Posterior vena cava (tissue), 2 donors: ENCODE measurements at places on chromosomes 11 and 22. TPM values are rescaled to one million over a fixed set of nuclear protein-coding genes. Genes with fewer than 3 reads are reported as not detected.

- no peak for DNase-seq
These were observed 143.7 kb upstream of the SORL1-AS1 start for GRCh38 chr11:121596195-121597155.

DNA sequence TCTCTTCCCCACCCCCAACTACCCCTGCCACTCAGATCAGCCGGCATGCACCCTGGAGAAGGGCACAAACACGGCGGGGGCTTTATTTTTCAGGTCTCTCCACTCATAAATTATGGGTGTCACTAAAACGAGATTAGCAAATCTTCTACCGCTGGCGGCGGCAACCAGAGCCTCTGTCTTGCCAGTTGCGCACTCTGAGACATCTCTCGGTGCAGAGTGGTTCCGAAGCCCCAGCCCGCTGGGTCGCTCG, 125.3 kb upstream of the C11orf58 start:
- DNase-seq: peak; percentile 79

Gene TEX12
- 0.95 TPM for total RNA-seq

DNA sequence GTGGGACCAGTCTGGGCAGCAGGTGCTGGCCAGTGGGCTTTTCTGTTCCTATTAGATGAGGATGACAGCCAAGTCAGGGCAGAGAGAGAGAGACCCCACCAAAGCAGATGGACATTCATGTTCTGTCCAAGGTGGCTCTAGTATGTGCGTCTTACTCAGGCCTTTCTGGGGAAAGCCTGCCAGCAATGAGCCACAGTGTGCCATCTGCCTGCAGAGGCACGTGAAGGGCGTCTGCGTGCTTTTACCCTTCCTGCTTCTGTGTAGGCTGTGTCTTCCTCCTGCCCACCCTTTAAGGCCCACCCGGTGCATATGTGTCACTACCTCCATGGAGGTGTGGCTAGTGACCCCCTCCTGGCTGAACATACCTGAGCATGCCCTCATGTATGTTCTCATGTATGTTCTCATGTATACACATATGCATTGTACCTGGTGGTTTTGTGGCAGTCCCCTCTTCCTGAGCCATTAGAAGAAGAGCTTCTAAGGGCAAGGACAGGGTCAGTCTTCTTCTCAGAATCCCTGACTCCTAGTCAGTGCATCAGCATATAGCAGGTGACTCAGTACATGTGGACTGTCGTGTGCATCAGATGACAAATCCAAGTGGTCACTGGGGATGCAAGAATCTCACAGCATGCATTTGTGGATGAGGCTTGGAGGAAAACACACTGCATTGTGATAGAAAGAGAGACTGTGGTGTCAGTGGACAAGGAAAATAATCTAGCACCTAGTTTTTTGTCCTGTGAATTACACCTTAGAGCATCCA, 90.4 kb upstream of the YWHAH start:
- DNase-seq: no peak

DNA sequence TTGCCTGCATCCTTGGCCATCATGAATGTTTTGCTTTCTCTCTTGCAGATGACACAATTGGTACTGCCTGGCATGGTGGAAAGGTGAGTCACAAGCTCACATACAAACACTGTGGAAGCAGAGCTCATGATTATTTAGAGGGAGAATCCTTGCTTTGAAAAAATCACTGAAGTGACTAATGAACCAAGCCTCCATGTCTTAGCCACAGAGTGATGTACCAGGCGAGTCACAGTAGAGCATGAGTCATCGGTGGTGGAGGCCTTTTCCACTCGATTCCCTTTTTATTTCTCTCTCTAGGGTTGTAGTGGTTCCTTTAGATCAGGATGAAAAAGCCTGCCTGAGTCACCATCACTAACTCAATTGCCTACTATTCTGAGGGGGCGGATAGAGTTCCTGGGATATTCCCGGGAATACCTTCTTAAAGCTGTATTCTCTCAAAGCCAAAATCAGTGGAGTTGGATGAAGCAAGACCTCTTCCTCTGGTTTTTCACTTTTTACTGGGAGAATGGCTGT, 49.6 kb upstream of the ALKBH3 start:
- no peak for DNase-seq

DNA sequence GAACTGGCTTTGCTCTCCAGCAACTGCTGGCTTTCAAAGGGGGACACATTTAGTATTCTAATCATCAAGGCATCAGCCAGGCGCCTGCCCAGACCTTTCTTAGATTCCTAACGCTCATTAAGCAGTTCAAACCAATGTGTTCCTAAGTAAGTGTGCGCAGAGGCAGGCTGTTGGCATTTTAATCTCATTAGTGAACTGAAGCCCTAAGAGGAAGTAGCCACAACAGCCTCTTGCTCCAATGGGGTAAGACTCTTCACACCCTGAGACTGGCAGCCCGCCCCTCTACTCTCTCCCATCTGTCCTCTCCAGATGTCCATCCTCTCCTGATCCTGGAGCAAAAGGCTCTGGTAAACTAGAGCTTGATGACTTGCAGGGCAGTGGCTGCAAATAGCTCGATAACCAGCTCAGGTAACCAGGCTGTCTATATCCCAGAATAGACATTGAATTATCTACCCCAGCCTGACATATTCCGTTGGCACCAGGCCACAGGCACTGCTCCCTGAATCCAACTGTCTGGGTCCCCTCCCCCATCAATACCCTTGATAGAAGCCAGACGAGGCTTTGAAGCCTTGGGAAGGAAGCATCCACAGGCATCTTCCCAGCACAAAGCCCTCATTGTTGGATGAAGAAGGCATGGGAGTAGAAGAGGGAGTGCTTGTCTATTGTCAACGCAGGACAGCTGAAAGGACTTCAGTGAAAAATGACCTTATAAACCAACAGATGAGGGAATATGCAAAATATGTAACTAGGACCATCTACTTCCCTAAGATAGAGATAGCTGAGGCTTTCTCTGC, 321.1 kb downstream of the TENM4 start:
- DNase-seq: no peak

DNA sequence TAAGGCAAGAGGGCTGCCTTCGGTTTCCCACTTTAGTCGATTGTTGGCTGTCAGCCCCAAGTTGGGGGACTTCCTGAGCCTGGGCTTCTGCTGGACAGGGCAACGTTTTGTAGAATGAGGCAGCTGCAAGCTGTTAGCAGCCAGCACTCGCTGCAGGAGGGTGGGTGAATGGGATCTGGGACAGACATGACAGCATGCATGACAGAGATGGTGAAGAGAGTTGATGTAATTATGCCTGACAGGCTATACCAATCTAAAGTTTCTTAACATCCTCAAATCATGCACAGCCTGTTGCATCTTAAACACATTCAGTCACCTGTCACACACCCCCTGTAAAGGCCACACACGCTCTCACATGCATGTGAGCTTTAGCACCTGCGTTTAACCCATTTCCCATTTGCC, 49.2 kb downstream of the CWC15 start:
- DNase-seq: no peak

- DNase-seq: no peak
These were observed 190.0 kb downstream of the METTL15 start for GRCh38 chr11:28298209-28298608.

DNA sequence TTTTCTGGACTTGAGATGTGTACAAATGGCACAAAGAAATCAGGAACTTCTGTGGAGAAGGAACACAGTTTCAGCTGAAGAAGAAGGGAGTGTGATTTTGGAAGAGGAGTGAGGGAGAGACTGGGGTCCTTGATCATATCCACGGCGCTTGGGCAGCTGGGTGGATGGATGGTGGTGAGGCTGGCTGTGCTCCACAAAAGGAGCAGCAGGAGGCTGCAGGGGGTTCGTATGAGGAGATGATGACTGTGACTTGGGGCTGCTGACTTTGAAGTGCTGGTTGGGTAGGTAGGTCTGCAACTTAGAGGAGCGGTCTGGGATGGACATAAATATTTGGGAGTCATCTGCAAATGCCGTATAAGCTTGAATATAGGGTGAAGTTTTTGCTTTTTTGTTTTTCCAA, 1.3 kb upstream of the DCHS1 start:
- no peak for DNase-seq

GRCh38 chr11:70854201-70854600, 398.2 kb downstream of the SHANK2 start:
- no peak for DNase-seq

Gene SMTNL1
- total RNA-seq: not detected

Gene FAR1
- total RNA-seq: 51.5 TPM

GRCh38 chr11:4830346-4830745, 9.2 kb downstream of the OR51F2 start:
- no peak for DNase-seq

Gene CSF2RB
- 10.5 TPM for total RNA-seq

DNA sequence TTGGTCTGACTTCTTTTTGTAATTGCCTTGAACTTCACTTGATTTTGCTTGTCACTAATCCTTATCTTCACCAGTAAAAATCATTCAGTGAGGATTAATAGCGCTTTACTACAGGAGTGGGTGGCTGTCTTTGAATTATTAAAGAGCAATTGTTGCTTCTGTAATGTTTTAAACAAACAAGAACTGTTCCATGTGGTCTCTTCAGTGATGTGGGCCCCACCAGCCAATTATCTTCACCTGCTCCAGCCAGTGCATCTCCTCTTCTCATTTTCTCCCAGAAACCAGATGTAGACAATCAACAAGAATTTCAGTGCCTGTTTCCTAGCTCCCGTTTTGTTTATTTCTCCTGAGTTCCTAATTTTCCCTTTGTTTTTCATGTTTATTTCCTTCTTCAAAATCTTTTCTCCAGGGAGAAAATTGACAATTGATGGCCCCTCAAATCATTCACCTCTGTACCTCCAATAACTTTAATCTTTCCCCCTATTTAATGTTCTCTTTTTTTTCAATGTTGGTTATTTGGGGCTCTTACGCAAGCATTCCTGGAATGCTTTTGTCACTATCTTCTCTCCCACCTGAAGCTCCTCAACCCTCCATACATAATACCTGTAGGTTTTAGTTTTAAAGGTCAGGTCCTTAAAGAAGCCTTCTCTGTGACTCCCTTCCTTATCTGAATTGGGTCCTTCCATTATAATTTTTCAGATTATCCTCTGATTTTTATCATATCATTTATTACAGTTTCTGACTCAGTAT, 115.1 kb downstream of the ARFGAP2 start:
- no peak for DNase-seq

Gene RCOR2
- total RNA-seq: 0.95 TPM

- no peak for DNase-seq
These were observed 234.8 kb downstream of the CADM1 start for GRCh38 chr11:115269191-115269950.

GRCh38 chr11:88303037-88303436, 34.5 kb downstream of the CTSC start:
- DNase-seq: no peak

DNA sequence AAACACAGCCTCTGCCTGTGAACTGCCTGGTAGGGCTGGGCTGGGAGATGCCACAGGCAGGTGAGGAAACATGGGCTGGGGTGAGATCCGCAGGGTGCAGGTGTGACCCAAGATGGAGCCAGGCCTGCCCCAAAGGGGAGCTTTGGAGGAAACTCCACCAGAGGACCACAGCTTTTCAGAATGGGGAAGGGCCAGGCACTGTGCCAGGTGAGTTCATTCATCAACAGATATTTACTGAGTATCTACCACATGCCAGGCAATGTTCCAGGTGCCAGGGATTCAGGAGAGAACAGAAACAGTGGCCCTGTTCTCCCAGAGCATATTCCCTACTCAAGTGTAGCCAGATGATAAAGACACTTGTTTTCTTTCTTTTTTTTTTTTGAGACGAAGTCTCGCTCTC, 11.2 kb downstream of the RTN4RL2 start:
- no peak for DNase-seq

Gene CEP126
- total RNA-seq: 8.3 TPM

DNA sequence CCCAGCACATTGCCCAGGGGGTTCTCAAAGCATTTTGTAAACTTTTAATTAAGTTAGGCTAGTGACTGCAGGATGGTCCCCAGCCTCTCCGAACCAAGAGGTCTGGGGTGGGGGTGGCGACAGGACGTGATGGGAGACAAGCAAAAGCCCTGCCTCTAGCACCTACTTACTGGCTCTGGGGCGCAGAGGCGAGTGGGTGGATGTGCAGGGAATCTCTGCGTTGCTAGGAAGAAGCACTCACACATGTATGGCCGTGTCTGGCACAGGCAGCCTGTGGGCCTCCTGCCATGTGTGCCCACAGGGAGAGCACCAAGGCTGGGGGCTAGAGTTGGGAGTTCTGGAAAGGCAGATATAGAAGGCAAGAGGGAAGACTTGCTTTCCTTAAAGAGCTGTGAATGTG, 6.3 kb downstream of the OPCML start:
- DNase-seq: no peak

Gene GLYATL1
- total RNA-seq: not detected

- no peak for DNase-seq
These were observed 326.0 kb downstream of the MN1 start for GRCh38 chr22:27475548-27475897.

- no peak for DNase-seq
These were observed 563.4 kb upstream of the CCDC179 start for GRCh38 chr11:23423656-23424055.

DNA sequence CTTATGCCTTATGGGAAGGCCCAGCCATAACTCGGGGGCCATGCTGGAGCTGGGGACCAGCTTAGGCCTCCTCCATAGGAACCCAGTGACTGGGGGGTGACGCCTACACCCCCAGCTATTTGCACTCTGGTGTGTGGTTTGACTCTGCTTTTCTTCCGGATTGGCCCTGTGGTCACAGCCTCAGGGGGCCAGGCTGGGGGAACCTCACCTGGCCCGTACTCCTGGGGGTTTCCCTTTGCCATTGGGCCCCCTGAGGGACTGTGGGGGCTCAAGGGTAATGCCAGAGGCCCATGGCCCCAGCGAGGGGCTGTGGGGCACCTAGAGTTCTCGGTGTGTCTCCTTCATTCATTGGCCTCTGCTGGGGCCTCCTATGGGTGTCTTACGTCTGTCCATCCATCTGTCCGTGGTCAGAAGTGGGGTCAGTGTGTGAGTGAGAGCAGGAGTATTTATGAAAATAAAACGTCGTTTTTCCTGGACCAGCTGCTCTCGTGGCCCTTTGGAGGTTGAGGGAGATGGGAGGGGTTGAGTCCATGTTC, 6.3 kb upstream of the SH3BP1 start:
- no peak for DNase-seq

DNA sequence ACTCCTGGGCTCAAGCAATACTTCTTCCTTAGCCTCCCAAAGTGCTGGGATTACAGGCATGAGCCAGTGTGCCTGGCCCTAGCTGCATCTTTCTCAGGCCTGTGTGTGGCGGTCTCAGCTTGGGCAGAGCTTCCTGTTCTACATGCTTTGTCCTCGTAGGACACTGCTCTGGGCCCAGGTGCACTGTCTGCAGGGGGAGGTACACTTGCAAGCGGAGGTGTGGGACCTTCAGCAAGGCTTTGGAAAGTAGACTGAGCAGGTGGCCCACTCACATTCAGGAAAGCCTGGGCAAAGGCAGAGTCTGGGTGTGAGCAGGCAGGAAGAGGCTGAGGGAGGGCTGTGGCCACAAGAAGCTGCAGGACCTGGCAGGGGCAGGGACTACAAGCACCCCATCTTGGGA, 33.6 kb upstream of the SUSD2 start:
- DNase-seq: no peak
